ENCODE measurements at places on chromosomes 12 and 14.

DNA sequence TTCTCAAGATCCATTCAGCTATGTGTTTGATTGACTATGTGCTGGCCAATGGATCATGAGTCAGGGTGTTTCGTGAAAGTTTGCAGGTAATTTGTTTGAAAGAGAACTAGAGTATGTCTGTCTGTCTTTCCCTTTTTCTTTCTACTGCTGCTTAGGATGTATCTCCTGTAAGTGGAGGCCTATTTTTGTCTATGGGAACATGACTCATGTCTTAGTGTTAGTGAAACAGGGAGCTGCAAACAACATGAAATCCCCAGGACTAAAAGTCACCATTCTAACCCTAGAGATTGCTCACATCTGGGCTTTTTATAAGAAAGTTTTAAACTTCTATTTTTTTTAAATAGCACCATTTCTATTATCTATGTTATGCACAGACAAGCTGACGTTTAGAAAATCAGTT is 333.0 kb downstream of the CCER1 start:
- DNase-seq = no peak

GRCh38 chr14:54220071-54220703 is 176.6 kb upstream of the CDKN3 start:
- DNase-seq = no peak

DNA sequence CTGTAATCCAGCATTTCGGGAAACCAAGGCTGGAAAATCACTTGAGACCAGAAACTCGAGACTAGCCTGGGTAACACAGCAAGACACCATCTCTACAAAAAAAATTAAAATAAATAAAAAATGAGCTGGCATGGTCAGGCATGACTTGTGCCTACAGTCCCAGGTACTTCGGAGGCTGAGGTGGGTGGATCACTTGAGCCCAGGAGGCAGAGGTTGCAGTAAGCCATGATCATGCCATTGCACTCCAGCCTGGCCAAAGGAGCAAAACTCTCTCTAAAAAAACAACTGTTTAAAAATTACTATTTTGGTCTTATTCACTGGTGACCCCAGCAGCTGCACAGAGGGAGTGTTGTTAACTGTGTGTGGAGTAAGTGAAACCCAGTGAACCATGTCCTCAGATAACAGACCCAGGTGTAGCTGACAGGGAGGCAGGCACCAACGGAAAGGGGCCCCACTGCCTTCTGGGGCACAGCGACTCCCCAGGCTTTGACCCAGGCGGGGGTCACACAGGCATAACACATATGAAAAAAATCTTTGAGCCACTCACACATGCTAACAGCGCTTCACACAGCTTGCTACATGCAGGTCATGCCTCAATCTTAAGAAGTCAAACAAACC is 12.1 kb downstream of the DDX54 start:
- no peak for DNase-seq

- no peak for DNase-seq
Observed at GRCh38 chr14:89117012-89117411, 292.6 kb downstream of the TTC8 start.

GRCh38 chr14:23115918-23116317 is 3.1 kb downstream of the CEBPE start:
- no peak for DNase-seq

DNA sequence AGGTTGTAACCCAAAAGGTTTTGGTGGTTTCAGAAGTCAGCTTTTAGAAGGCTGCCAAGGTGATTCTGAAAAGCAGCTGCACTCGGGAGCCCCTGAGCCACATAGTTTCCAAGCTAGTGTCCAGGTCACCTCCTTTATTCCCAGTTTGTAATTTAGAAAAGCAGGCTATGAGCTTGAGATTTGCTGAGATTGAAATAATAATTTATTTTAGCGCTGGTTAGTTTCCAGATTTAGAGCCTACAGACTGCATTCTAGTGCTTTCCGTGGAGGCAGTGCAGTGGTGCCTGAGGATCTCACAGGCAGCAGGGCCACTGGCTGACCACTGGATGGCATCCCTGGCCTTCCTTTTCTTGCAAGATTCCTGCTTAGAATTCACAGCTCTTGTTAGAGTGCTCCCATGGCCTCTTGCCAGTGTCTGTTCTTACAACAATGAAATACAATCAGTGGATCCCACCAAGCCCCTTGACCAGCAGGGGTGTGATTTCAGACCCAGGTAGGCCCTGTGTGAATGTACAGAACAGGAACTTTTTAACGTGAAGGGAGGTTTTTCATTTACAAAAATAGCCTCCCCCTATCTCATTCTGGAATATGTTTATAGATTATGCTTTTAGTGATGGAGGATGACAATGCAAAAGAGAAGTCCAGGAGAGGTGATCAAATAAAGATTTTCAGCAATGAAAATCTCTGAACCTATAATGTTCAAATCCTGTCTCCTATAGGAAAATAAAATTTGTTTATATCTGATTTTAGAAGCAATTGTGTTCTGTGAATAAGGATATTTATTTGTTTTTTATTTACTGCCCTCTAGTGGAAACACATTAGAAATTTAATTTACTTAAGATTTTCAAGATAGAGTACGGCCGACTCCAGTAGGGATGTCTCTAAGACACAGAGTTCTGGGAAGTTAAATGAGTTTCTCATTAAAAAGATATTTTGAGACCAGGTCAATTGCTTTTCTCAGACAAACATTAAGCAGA is 362.1 kb upstream of the STXBP6 start:
- DNase-seq = no peak

DNA sequence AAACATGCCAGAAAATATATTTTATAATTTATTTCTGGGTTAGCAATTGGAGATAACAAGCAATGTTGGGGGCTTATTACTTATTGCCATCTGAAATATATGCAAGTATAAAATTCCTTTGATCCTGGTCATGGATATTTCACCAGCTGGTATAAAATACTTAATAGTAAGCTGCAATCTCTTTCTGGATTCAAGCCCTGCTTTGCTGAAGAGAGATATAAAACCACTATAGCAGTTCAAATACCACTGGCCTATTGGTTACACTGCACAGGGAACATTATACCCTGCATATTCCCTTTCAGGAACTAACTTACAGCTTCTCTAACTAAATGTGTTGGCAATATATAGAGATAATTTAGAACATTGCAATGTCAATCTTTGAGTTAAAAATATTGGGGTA is 546.2 kb upstream of the ATP2B1 start:
- DNase-seq = no peak

- DNase-seq = no peak
Observed at GRCh38 chr14:101473795-101474562, 87.3 kb upstream of the DIO3 start.

DNA sequence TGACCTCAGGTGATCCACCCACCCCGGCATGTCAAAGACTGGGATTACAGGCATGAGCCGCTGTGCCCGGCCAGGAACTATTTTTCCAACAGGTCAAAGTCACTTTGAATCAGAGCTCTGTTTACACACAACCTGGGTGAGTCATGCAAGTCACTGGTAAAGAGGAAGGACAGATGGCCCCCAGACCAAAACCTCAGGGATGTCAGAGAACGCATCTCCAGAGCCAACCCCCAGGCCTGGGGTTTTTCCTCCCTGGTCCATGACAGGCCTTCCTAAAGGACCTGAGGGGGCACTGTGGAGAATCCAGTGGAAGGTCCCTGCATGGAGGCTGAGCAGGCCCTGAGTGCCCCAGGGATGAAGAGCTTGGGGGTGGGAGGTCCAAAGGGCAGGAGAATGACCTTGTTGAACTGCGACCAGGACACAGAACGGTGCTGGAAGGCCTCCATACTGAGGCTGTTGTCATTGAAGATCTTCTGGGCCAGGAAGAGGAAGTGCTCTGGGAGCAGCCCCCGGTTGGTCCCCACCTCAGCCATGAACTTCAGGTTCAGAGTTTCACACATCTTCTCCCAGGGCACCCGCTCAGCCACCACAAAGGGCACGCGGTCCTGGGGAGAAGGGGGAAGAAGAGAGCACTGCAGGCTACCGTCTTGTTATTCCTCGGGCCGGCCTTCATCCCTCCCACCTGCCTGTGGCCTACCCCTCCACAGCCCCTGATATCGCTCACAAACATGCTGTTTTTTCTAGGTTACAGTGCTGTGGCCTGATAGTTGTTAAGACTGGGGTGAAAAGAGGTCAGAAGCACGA is 9.1 kb downstream of the STAT6 start:
- DNase-seq = no peak

- no peak for DNase-seq
Observed at GRCh38 chr12:11724888-11725311, 75.4 kb downstream of the ETV6 start.

DNA sequence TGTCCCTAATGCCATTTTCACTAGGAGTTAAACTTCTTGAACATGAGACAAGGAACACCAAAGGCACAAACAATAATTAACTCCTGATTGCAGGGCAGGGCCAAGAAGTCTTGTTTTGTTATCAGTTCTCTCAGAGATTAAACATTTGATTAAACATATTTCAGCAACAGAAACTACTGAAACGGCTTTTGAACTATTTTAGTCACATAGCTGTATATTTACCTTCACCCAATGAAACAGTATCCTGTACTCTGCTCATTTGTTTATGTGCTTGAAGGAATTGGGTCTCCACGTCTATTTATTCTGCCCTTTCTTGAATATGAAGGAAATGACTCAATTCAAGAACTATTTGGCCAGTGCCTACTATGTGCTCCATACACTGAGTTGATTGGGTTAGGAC is 51.3 kb upstream of the PTCSC3 start:
- DNase-seq = no peak

- no peak for DNase-seq
Observed at GRCh38 chr14:72061718-72062117, 129.5 kb downstream of the RGS6 start.
